ENCODE measurements at places on chromosomes 5 and 9.

DNA sequence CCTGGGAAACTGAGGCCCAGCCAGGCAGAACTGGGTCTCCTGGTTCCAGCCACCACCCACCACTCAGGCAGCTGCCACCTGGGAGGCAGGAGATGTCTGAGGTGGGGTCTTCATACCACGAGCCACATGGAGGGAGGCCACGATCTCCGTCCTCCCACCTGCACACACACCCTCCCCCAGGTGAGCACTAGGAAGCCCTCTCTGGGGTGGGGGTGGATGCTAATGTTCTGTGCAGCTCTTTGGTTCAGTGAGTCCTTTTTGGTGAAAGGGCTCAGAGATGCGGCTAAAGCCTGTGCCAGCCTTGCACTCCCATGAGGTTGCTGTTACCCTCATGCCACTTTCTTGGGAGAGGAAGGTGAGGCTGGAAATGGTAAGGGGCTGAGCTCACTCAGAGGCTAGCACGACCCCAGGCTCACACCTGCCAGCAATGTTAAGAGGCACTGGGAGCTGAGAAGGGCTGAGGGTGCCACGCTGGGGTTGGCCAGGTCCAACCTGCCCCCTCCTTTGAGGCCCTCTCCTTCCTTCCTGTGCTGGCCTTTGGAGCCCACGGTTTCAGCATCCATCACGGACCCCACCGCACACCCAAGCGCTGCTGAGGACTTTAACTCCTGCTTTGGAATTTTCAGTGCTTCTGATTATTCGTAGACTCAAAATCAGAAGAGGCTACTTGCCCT lies 26.6 kb upstream of the OBP2B start:
- no peak for DNase-seq

GRCh38 chr5:122401976-122402725 lies 90.1 kb downstream of the SNCAIP start:
- no peak for DNase-seq

DNA sequence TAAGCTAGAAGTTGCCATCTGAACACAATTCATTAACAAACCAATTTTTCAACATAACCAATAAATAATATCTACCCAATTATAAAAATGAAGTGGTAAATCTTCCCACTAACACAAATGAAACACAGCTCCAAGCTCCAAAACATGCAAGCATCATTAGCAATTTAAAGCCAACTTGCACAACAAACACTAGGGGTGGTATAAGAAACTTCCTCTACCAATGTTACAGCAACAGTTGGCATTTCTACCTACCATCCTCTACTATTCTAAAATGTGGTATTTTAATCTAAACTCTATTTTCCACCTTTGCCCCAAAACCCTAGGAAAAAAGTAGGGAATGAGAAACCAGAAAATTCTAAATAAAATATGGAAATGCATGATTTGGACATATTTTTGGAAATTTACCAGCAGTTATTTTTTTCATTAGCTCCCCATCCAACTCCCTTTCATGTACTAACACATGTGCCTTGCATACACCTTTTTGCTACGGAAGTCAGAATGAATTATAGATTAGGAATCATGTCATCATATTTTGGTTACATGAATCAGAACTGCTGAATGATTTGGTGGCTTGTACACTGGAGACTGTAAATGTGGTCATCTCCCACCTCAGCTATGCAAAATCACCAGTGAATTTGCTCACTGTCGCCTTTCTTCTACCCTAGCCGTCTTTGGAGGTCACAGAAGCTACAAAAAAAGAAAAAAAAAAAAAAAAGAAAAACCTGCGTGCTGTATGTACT lies 4.1 kb downstream of the NR6A1 start:
- no peak for DNase-seq

DNA sequence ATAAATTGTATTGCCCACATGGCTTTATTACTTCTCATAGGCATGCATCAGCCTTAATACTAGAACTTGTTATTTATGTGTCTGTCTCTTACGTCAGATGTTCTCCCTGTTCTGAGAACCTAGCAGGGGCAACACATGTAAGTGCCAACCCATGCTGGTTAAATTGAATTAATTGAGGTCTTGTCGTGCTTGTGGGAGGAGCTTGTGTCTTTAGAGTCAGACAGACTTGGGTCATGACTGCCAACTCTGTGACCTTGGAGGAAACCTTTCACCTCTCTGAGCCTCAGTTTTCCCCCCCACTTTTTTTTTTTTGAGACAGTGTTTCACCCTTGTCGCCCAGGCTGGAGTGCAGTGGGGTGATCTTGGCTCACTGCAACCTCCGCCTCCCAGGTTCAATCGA lies 2.2 kb upstream of the MEGF9 start:
- no peak for DNase-seq

DNA sequence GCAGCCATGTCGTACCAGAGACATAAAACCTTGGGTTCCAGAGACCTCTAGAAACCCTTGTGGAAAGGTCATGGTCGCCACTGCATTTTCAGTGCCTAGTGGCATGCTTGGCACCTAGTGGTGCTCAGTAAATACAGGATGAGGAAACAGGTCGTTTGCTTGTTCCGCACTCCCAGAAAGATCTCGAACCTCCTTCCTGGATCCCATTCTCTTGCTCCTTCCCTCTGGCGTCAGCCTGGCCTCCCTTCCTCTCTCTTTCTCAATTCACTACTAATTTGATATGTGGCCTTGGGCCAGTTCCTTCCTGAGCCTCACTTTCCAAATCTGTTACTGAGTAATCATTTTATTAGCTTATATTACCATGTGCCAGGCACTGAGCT lies 4.4 kb downstream of the NDST1 start:
- DNase-seq: no peak

GRCh38 chr9:90546200-90546599 lies 96.4 kb downstream of the DIRAS2 start:
- peak; percentile 78 for DNase-seq

DNA sequence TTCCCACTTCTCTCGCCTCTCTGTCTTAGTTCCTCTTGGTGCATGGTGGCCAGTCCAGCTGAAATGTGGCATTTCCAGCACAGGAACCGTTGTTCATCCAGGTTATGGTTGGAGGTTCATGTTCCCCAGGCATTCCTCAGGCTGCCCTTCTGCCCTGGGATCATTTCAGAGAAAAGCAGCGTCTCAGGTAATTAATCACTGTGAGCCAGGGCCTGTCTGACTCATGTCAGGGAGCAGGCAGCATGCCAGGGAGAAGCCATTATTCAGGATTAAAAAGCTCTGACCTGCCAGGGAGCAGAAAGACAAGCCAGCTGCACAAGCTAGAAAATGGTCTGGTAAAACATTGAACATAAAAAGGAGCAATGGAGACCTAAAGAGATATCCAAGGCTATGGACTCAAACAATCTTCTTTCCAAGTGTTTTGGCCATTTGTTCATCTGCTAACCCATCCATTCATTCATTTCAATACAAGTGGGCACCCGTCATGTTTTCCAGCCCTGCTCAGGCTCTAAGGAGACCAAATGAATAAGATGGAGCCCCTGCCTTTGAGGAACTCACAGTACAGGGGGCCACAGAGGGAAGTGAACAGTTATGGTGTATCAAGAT lies 241.4 kb downstream of the DRD1 start:
- peak; percentile 11 for DNase-seq

DNA sequence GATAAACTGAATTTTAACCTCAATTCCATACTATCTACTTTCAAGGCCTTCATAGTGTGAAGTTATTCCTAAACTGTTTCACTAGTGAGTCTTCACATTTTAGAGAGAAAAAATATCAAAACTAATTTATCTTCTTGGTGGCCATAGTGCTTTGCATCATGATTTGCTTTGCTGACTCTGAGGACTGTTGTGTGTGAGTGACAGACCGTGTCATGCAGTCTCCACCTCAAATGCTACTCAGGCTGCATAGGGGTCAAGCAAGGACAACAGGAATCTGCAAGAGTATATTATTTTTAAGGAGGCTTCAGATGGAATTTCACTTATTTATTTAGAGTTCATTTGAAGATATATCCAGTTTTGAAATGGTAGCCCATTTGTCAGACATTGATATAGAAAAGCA lies 34.5 kb downstream of the MACIR start:
- DNase-seq: no peak

Measured in NCI-H2171 (cell line).